ENCODE measurements at places on chromosomes 4 and X.

GRCh38 chrX:136168929-136169735, 21.8 kb downstream of the FHL1 start:
- no peaks in the 10 kb centered on the region for H3K27me3 ChIP-seq
- DNase-seq = no peak
- no peak overlapping the region for H3K27ac ChIP-seq
- H3K4me3 ChIP-seq = no peak overlapping the region

- DNase-seq = no peak
- H3K36me3 ChIP-seq = no peaks in the 10 kb centered on the region
- no peaks in the 10 kb centered on the region for H3K27me3 ChIP-seq
- no peak overlapping the region for H3K27ac ChIP-seq
Measured at GRCh38 chr4:876780-877179, 50.9 kb upstream of the CPLX1 start.

- peaks cover 6% of the 10 kb centered on the region for H3K4me1 ChIP-seq
- no peaks in the 10 kb centered on the region for H3K36me3 ChIP-seq
- no peak overlapping the region for H3K4me3 ChIP-seq
- no peaks in the 10 kb centered on the region for H3K27me3 ChIP-seq
- DNase-seq = no peak
Measured at GRCh38 chr4:5034206-5034605, 14.9 kb upstream of the CYTL1 start.

- no peaks in the 10 kb centered on the region for H3K4me1 ChIP-seq
- H3K27ac ChIP-seq = no peak overlapping the region
- no peak for DNase-seq
Measured at GRCh38 chr4:1794809-1795298, 1.8 kb downstream of the FGFR3 start.

DNA sequence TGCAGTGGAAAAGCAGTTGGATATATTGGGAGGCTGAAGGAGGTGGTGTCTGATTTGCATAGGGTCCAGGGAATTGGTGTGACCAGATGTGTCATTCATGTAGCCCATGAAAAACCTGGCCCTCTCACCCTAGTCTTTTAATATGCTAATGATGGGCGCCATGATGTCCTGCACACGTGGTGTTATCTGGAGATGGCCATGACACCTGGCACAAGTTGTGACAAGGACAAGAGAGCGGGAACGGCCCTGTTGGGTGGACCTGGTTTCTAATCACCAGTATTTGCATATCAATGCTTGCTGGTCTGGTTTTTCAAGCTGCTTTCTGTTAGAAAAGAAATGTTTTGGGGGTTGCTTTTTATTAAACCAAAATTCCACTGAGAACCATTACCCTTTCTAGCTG, 87.4 kb downstream of the ZXDA start:
- no peaks in the 10 kb centered on the region for H3K36me3 ChIP-seq
- no peak overlapping the region for H3K27ac ChIP-seq
- H3K27me3 ChIP-seq = no peaks in the 10 kb centered on the region
- H3K4me1 ChIP-seq = no peaks in the 10 kb centered on the region
- DNase-seq = no peak
- H3K4me3 ChIP-seq = no peak overlapping the region

DNA sequence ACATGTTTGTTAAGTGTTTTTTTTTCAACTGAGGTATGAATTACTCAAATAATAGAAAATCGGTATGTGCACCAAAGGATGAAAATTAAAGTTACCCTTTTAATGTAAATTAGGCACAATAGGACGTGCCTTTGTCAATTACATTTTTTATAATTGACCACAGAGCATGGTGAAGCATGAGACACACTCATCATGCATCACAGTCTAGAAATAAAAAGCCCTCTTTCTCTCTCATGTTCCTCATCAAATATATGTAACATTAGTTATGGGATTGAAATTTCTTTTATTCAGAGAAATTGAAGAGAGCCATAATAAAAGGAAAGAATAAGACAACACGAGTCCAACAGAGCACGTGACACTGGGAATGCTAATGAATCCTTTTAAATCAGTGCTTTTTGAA, 3.5 kb downstream of the GNRHR start:
- no peaks in the 10 kb centered on the region for H3K36me3 ChIP-seq
- DNase-seq = no peak
- H3K4me3 ChIP-seq = no peak overlapping the region
- peaks cover 2% of the 10 kb centered on the region for H3K4me1 ChIP-seq

All from Karpas-422 (cell line).